Stimulated activated CD4-positive, alpha-beta T cell treated with anti-CD3 and anti-CD28 coated beads, TNF-alpha, amount 100 ng/mL, for 1 hour (primary cell): ENCODE measurements at places on chromosomes 1 and 21.
A peak's percentile ranks its signal among the peaks of the same experiment; 100 is the strongest.

GRCh38 chr1:167165219-167165618 is 55.5 kb upstream of the POU2F1 start:
- DNase-seq, result no peak

DNA sequence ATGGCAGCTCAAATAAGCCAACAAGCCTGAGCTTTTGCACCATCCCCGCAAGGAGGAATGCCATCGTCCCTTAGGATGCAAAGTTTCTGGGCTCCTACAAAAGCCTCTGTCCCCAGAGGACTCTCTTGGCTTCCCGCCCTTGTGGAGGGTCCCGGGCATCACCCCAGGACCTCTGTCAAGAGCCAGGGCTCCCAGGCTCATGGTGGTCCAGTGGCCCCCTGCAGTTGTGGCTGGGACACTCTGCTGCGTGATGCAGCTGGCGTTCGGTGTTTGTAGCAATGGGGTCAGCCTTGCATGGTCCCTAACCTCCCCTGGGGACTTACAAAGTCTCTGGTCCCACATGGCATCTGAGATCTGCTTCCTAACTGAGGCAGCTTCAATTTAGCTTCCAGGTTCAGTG is 104.7 kb downstream of the RIPK4 start:
- DNase-seq, result no peak

- DNase-seq, result no peak
Measured at GRCh38 chr1:119903443-119903835, 7.1 kb upstream of the ADAM30 start.

GRCh38 chr1:31762726-31763670 is 1.1 kb downstream of the ADGRB2 start:
- DNase-seq, result no peak

GRCh38 chr1:66265796-66266195 is 268.2 kb upstream of the SGIP1 start:
- DNase-seq, result no peak

DNA sequence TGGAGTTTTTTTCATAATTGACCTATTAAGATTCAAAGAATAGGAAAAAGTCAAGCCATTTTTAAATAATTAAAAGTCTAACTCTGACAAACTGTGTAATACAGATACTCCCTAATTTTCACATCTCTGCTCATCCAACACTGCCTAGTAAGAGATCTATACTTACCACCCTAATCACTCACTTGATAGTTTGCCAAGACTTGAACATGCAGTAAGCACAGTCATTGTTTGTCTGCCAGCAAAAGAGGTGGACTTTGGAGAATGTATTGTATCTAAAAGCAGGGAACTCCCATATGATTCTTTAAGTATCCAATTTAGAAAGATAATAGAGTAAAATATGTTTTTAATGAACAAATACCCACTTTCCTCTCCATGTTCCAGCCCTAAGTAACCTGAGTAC is 15.5 kb downstream of the TMEM59 start:
- no peak for DNase-seq

DNA sequence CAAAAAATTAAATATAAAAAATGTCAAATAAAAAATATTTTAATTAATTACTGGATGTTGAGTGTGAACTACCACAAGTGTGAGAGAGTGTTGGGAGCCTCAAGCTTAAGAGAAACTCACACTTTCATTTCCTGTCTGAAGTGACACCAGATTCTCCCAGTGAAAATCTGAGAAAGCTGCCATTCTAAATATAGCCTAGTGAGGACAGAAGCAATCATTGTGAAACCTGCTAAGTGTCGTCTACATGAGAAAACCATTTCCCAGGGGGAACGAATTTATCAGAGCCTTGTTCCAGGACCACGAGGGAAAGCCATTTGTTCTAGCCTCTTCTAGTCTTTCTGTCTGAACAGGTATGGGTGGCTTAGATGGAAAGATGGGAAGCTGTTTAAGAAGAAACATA is 329.3 kb upstream of the PRMT6 start:
- DNase-seq, result no peak

DNA sequence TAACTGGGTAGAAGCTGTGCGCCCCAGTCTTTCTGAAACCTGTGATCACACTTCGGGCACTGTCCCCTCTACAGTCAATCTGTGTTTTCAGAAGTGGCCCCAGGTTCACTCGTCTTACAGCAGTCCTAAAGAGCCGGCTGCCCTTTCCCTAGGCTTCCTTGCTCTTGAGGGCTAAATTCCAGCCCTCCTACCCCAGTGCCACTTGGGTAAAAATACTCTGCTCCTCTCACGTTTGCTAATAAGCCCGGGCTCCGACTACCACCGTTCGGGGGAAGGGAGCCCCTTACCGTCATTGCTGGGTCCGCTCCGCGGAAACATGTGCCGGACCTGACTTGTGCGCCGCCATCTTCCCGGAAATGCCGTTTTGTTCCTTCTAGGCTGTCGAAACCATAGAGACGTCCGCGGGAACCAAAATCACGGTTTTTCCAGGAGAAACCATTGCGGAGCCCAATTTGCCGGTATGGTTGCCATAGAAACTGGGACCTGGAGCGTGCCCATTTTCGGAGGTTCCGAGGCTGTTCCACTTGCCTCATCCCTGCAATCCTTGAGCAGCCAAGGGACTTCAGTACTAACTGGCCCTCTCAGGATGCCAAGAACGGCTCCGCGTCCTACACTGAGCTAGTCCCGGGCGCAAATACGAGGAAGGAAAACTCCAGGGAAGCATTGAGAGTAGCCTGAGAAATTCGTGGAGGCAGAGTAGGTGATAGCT is at the start of gene GPATCH4:
GPATCH4 (minus strand) TSS at position 358 of the 709 bp plus-strand sequence.
- peak; percentile 48 for DNase-seq

- no peak for DNase-seq
Measured at GRCh38 chr1:34784751-34785221, 3.8 kb downstream of the GJB3 start.

DNA sequence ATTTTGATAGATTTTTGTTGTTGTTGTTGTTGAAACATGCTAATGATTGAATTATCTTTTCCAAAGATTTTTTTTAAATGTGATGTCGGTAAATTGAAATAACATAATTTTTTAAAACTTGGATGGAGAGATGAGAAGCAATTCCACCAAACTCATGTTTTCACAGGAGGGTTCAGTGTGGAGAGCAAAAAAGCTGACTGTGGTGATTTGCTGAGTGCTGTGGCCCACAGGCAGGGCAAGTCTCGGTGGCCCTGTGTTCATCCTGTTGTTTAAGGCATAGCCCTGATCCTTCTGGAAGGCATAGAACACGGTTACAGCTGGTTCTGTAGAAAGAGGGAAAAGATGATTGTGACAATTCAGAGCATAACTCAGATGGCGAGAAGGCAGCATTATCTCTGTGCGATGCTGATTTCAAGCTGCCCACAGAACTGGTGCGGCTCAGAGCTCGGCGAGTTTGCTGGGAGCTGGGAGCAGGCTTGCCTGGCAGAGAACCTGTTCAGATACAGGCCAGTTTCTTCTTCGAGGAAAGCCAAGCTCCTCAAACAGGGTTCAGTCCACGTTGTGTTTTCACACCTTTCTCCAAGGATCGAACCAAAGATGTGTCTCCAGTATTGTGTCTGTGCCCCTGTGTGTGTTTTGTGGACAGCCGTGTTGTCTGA is 127.1 kb downstream of the HUNK start:
- no peak for DNase-seq
